H1 (cell line): ENCODE measurements at places on chromosomes 12 and 14. TPM values are rescaled to one million over a fixed set of nuclear protein-coding genes. Genes with fewer than 3 reads are reported as not detected.
A peak's percentile ranks its signal among the peaks of the same experiment; 100 is the strongest.

DNA sequence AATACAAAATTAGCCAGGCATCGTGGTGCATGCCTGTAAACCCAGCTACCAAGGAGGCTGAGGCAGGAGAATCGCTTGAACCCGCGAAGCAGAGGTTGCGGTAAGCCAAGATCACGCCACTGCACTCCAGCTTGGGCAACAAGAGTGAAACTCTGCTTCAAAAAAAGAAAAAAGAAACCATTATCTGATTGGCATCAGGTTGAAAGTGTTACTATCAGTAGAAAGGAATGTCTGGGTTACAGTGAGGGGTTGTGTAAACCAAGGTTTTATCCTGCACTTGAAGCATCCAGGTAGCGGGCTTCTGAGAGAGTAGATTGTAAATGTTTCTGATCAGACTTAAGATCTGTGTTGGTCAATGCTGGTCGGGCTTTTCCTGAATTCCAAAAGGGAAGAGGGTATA is 14.1 kb upstream of the OXA1L start:
- H3K27me3 ChIP-seq: no peaks in the 10 kb centered on the region
- H3K27ac ChIP-seq: no peak overlapping the region
- DNase-seq: no peak
- no peak overlapping the region for H3K4me3 ChIP-seq
- no peaks in the 10 kb centered on the region for H3K4me1 ChIP-seq
- no peaks in the 10 kb centered on the region for H3K36me3 ChIP-seq

DNA sequence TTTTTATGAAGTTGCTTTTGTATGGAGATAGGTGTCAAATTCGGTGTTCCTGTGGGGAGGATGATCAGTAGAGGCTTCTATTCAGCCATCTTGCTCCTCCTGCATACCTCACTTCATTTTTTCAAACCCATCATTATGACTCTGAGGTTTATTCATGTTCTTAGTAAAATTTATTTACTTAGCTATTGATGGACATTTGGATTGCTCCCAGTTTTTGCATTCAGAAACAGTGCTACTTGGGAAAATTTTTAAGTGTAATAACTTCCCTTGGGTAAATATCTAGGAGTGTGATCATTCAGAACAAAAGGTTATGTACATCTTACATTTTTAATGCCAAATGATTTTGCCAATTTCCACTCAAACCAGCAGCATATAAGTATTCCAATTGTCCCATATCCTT is 208.3 kb downstream of the SYNE2 start:
- peaks cover 10% of the 10 kb centered on the region for H3K36me3 ChIP-seq
- H3K4me1 ChIP-seq: peaks cover 12% of the 10 kb centered on the region; the same call in 1 of the 2 replicates
- peak overlapping the region; percentile 38; the same call in 1 of the 2 replicates for H3K27ac ChIP-seq
- no peak overlapping the region for H3K4me3 ChIP-seq
- no peak for DNase-seq

- no peaks in the 10 kb centered on the region for H3K27me3 ChIP-seq
- DNase-seq: no peak
- H3K27ac ChIP-seq: no peak overlapping the region
- no peak overlapping the region for H3K4me3 ChIP-seq
Measured at GRCh38 chr12:93407054-93407962, 29.6 kb downstream of the NUDT4 start.

- no peak overlapping the region for H3K27ac ChIP-seq
- H3K4me3 ChIP-seq: no peak overlapping the region
- no peaks in the 10 kb centered on the region for H3K4me1 ChIP-seq
- no peak for DNase-seq
- no peaks in the 10 kb centered on the region for H3K27me3 ChIP-seq
Measured at GRCh38 chr14:81625343-81625742, 91.7 kb upstream of the SEL1L start.

- no peaks in the 10 kb centered on the region for H3K27me3 ChIP-seq
- H3K27ac ChIP-seq: no peak overlapping the region
- H3K4me3 ChIP-seq: no peak overlapping the region
Measured at GRCh38 chr12:77795699-77796098, 35.0 kb upstream of the NAV3 start.

- H3K27me3 ChIP-seq: no peaks in the 10 kb centered on the region
- H3K4me1 ChIP-seq: no peaks in the 10 kb centered on the region
- no peak overlapping the region for H3K4me3 ChIP-seq
- H3K36me3 ChIP-seq: no peaks in the 10 kb centered on the region
Measured at GRCh38 chr14:84792722-84793410, 737.1 kb upstream of the FLRT2 start.

DNA sequence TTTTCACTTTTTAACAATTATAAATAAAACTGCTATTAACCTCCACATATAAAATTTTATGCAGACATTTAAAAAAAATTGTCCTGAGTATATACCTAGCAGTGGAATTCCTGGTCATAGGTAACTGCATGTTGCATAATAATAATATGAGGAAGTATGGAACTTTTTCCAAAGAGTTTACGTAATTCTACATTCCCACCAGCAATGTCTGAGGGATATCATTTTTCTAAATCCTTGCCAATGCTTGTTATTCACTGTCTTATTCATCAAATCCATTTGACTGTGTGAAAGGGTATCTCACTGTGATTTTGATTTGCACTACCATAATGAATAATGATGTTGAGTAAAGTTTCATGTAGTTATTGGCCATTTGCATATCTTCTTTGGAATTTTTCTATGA is 393.8 kb downstream of the LRFN5 start:
- no peak overlapping the region for H3K27ac ChIP-seq
- H3K4me1 ChIP-seq: no peaks in the 10 kb centered on the region
- DNase-seq: no peak
- H3K4me3 ChIP-seq: no peak overlapping the region
- H3K36me3 ChIP-seq: no peaks in the 10 kb centered on the region
- no peaks in the 10 kb centered on the region for H3K27me3 ChIP-seq

Gene MYF6
- total RNA-seq: not detected in 2 replicates

Gene KRT74
- total RNA-seq: not detected in 2 replicates

Gene BRMS1L
- 10.9 and 11.8 TPM in 2 replicates for total RNA-seq

DNA sequence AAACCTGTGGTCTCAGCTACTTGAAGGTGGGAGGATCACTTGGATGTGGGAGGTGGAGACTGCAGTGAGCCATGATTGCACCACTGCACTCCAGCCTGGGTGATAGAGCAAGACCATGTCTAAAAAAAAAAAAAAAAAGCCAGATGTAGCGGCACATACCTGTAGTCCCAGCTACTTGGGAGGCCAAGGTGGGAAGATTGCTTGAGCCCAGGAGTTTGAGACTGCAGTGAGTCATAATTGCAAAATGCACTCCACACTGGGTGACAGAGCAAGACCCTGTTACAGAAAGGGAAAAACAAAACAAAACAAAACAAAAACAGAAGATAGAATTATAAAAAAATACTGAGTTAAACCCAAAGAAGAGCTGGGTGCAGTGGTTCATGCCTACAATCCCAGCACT is 29.1 kb upstream of the APOF start:
- no peak for DNase-seq
- H3K27me3 ChIP-seq: no peaks in the 10 kb centered on the region
- H3K4me3 ChIP-seq: no peak overlapping the region
- no peak overlapping the region for H3K27ac ChIP-seq
- no peaks in the 10 kb centered on the region for H3K36me3 ChIP-seq
- peaks cover 3% of the 10 kb centered on the region; the same call in 1 of the 2 replicates for H3K4me1 ChIP-seq

DNA sequence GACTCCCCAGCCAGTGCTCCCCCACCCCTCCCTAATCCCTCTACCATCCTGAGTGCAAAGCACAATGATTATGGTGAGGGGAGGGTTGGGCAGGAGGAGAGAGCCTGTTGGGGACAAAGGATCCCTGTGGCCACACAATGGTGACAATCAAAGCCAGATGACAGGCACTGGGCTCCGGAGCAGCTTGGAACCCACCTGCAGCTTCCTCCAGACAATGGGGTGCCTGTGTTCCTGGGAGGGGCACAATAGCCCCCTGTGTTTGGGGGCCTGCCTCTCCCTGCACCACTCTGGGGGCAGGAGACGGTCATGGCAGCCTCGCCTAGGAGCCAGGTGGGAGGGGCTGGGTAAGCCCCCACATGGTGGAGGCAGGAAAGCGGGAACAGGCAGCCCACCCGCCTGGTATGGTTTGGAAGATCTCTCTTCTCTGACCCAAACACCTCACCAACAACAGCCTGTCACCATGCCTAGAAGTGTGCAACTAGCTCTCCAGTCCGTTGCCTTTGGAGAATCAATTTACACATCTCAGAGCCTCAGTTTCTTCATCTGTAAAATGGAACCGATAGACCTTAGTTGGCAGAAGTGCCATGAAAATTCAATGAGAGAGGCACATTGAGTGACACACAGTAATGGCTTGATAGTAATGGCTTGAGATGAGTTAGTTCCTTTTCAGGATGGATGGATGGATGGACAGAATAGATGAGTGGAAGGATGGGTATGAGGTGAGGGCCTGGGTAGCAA is 53.0 kb downstream of the MVK start:
- H3K27ac ChIP-seq: no peak overlapping the region
- no peaks in the 10 kb centered on the region for H3K27me3 ChIP-seq

- no peak for DNase-seq
- H3K36me3 ChIP-seq: no peaks in the 10 kb centered on the region
- no peaks in the 10 kb centered on the region; the same call in 1 of the 2 replicates for H3K4me1 ChIP-seq
Measured at GRCh38 chr12:18859400-18859799, 121.5 kb downstream of the CAPZA3 start.

DNA sequence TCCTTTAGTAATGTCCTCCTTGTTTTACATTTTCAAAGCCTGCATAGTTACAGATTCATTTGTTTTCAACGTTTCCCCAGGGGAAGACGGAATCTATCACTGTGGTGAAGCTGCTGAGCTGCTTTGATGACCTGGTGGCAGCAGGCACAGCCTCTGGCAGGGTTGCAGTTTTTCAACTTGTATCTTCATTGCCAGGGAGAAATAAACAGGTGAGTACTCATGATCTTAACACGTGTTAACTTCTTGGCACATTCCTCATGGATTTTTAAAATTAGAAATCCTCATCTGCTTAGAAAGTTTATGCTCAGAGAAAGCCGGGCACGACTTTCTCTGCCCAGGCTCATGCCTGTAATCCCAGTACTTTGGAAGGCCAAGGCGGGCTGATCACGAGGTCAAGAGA is 44.5 kb downstream of the TECPR2 start:
- no peaks in the 10 kb centered on the region for H3K27me3 ChIP-seq
- no peak for DNase-seq
- H3K4me1 ChIP-seq: peaks cover 4% of the 10 kb centered on the region
- peaks cover 2% of the 10 kb centered on the region; the same call in 1 of the 2 replicates for H3K36me3 ChIP-seq
- H3K27ac ChIP-seq: no peak overlapping the region

DNA sequence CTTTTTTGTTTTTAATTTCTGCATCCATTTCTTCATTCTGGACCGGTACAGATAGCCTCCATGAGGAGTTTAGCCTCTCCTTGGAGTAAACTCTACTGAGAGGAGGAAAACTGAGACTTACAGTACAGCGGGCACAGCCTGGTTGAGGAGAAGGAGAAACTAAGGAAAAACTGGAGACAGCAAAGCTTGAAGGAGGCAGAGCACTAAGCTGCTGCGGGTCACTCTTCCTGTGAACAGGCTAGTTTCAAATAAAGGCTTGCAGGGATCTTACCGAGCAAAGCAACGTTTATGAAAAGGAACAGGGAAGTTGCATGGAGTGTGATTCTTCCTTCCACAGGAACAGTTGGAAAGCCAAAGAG is 348 bp upstream of the SSTR1 start:
- peaks cover 12% of the 10 kb centered on the region for H3K4me1 ChIP-seq

GRCh38 chr12:112239881-112240280 is 114.5 kb downstream of the TRAFD1 start:
- H3K27me3 ChIP-seq: no peaks in the 10 kb centered on the region

DNA sequence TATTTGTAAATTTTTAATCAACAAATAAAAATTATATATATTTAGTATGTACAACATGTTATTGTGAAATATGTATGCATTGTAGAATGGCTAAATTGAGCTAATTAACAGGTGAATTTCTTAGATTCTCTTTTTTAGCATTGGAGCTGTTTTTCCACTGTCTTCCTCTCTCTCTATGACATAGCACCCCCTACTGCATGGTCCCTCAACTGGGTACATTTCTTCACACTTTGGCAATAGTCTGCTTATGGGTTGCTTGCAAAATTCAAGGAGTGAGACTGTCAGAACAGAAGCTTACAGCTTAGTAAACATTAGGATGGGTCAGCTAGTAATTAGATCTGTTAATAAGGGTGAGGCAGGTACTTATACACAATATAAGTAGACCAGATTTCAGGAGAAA is 658.5 kb upstream of the MGAT4C start:
- no peaks in the 10 kb centered on the region for H3K36me3 ChIP-seq
- no peaks in the 10 kb centered on the region for H3K27me3 ChIP-seq
- H3K4me3 ChIP-seq: no peak overlapping the region

- H3K27ac ChIP-seq: no peak overlapping the region
- no peaks in the 10 kb centered on the region for H3K36me3 ChIP-seq
- DNase-seq: no peak
- no peak overlapping the region for H3K4me3 ChIP-seq
- H3K4me1 ChIP-seq: no peaks in the 10 kb centered on the region
- H3K27me3 ChIP-seq: no peaks in the 10 kb centered on the region
Measured at GRCh38 chr14:32588448-32589320, 259.6 kb downstream of the AKAP6 start.
